ENCODE measurements at places on chromosomes 12 and 14.

GRCh38 chr14:93789228-93790130 lies 1.2 kb upstream of the PRIMA1 start:
- DNase-seq = no peak

GRCh38 chr12:101743724-101744472 lies 4.6 kb upstream of the SYCP3 start:
- peak; percentile 71 for DNase-seq

- no peak for DNase-seq
Measured at GRCh38 chr14:99349721-99350495, 77.9 kb upstream of the BCL11B start.

DNA sequence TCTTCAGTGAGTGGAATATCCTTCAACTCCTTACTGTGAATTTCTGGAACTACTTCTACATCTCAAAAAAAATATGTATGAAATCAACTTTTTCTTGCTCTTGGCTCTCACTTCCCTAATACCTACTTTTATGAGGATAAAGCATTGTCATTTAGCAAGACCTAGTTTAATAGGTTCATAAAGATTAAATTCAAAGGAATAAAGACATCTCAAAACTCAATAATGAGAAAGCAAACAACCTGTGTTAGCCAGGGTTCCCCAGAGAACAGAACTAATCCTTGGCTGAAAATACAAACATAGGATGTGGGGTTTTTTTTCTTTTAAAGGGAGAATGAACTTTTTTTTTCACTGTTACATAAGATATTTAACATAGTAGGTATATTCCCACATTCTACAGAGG lies 57.9 kb downstream of the SCFD1 start:
- DNase-seq = no peak

GRCh38 chr12:54701940-54702592 lies 53.9 kb upstream of the DCD start:
- no peak for DNase-seq

GRCh38 chr14:38409071-38409705 lies 153.3 kb upstream of the CLEC14A start:
- DNase-seq = no peak

DNA sequence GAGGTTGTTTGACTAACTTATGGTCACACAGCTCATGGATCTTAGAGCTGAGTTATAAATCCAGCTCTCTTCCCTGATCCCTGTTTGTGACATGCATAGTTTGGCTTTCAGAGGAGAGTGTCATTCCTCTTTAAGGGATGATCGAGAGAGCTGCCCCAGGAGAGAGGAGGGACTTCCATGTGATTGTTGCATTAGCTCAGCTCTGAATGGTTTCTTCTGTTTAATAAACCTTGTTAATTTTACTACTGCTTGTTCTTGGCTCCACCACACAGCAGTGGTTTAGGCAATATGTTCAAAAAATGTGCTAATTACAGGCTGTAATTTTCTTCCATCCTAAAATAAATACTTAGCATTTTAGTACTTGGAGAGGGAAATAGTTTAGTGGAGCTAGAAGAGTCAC lies 152.5 kb downstream of the C12orf75 start:
- no peak for DNase-seq

DNA sequence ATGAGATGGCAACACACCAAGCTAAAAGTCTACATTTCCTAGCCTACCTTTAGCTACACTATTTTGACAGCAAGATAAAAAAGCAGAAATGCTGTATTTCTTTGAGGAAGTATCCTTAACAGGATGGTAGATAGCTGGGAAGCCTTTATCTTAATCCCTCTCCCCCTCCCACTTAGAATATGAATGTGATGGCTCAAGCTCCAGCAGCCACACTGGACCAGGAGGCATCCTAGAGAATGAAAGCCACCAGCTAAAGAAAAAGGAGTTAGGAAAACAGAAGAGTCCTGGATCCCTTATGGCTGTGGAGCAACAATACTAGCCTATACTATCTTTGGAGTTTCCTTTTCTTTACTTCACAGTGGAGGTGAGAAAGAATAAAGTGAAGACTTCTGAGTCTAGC lies 15.1 kb downstream of the NAP1L1 start:
- no peak for DNase-seq

GRCh38 chr12:45839917-45840316 lies 110.4 kb downstream of the ARID2 start:
- no peak for DNase-seq

GRCh38 chr14:59245809-59246295 lies 57.4 kb downstream of the DAAM1 start:
- DNase-seq = no peak

GRCh38 chr14:90903101-90903500 lies 86.9 kb upstream of the TTC7B start:
- DNase-seq = peak; percentile 74

- DNase-seq = no peak
Measured at GRCh38 chr12:55629058-55629841, 7.4 kb upstream of the OR10P1 start.

DNA sequence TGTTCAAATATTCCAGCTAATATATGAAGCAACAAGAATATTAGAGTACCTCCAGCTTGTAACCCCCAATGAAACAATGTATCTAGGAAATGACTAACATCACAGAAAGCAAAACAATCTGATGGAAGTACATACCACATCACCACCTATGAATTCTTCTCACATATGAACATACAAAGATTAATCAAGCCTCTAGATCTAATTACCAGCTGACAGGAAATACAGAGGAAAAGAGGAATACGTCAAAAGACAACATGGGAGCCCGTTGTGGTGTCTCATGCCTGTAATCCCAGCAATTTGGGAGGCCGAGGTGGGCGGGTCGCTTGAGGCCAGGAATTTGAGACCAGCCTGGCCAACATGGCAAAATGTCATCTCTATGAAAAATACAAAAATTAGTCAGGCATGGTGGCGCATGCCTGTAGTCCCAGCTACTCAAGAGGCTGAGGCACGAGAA lies 7.5 kb downstream of the NEDD8 start:
- DNase-seq = no peak

GRCh38 chr12:53820514-53821306 lies 68.9 kb upstream of the CISTR start:
- DNase-seq = no peak

- DNase-seq = no peak
Measured at GRCh38 chr14:61726778-61727658, 31.7 kb downstream of the HIF1A start.

DNA sequence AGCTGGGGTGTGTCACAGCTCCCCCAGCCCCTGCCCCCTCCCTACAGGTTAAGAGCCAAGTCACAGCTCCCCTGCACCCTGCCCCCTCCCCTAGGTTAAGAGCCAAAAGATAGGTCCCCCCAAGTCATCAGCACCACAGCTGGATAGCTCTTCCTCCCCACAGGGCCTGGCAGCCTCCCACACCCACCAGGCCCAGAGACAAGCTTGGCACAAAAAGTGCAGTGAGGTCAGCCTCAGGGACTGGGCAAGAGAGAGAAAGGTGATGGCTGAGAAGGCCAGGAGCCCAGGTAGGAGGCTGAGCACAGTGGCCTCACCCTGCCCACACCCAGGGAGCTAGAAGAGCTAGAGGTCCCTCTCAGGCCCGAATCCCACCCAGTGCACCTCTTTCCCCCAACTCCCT lies 8.7 kb downstream of the ITGA7 start:
- no peak for DNase-seq

DNA sequence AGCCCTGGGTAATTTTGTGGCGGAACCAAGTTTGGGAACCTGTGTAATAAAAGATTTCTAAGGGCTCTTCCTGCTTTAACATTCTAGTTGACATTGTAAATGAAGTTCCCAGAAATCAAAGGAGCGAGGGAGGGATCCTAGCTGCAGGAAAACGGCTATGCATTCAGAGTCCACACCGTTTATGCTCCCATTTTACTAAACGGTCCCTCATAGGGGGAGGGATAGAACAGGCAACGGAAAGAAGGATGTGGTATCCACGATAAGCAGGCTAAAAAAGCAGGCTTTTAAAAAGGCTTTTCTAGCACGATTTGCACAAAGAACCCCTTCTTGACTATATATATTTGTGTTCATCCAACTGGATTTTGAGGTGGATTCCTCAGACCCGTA lies 559 bp downstream of the SYNJ2BP start:
- DNase-seq = no peak

GRCh38 chr12:4825011-4825858 lies 84.5 kb upstream of the KCNA1 start:
- DNase-seq = no peak

- no peak for DNase-seq
Measured at GRCh38 chr12:14880890-14881453, 4.7 kb downstream of the MGP start.

DNA sequence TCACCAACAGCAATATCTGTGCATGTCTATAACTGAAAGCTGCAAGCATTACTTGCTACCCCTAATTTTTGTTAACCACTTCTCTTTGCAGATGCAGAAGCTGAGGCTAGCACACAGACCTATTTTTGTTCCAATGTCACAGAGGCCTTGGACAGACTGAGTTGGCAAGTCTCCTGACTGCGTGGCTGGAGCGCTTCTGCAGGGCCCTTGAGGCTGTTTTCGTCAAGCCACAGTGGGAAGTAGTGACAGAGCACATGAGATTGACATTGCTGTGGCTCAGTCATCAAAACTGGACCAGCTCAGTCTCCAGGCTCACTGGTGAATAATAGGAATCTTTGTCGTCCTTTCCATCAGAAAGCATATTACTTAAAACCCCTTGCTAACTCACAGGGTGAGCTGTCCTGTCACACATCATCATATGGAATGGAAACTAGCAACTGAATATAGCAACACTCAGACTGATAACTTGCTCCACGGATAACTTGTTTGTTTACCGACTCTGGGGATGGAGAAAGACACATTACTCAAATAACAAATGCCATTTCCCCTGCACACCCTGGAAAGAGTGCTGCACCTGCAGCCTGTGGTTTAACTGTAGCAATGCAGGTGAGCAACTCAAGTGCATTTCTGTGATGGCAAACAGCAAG lies 43.6 kb upstream of the DDX11 start:
- DNase-seq = peak; percentile 35

- DNase-seq = no peak
Measured at GRCh38 chr12:108270035-108270848, 68.9 kb downstream of the CMKLR1 start.

DNA sequence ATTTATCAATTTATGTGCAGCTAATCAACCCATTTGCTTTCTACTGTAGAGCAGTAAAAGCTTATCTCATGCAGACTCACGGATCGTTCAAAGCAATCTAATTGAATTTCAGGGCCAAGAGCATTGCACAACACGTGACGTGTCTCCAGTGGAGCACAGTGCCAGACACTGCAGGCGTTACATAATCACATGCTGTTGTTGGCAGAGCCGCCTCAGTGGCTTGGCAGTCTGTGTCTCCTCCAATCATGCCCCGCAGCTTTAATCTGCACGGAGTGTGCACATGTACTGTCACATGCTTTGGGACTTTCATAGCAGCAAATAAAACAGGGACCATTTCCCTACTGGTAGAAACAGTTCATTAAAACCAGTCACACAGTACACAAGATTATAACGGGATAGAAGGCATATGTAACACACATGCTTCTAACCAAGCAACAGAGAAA lies 309.3 kb downstream of the ITPR2 start:
- DNase-seq = no peak

- DNase-seq = peak; percentile 78
Measured at GRCh38 chr14:97603201-97603600, 806.0 kb downstream of the VRK1 start.

DNA sequence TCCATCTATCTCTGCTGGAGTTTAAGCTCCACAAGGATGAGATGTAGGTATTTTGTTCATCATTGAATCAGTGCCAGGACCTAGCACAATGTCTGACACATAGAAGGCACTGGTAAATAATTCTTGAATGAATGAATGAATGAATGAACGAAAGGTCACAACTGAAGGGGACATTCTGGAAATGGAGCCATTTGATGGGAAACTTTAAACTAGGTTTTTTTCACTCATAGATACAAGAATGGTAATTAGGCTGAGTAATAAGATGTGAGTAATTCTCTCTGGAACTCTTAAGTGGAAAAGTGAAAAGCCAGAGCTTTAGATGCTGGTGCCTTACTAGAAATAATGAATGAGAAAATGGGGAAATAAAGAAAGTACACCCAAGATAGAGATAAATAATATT lies 44.3 kb downstream of the SCN8A start:
- DNase-seq = no peak

DNA sequence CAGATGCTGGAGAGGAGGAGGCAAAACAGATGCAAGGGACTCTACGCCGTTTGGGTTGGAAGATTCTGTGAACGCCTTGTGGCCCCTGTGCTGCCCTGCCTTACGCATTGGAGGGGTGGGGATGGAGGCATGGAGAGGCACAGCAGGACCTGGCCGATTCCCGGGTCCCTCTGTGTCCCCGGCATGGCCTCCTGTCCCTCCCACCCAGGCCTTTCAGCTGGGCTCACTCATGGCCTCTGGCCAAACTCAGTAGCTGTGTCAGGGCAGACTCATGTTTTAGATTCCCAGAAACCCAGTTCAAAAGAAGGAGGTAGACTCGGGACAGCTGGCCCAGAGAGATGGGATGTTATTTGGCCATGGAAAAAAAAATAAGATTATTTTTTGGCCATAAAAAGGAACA lies 40.1 kb downstream of the TESC start:
- DNase-seq = no peak
